ENCODE measurements at places on chromosomes 12 and 14.
A peak's percentile ranks its signal among the peaks of the same experiment; 100 is the strongest.

GRCh38 chr14:58966997-58967396 lies 221.5 kb upstream of the DAAM1 start:
- DNase-seq = peak; percentile 29

DNA sequence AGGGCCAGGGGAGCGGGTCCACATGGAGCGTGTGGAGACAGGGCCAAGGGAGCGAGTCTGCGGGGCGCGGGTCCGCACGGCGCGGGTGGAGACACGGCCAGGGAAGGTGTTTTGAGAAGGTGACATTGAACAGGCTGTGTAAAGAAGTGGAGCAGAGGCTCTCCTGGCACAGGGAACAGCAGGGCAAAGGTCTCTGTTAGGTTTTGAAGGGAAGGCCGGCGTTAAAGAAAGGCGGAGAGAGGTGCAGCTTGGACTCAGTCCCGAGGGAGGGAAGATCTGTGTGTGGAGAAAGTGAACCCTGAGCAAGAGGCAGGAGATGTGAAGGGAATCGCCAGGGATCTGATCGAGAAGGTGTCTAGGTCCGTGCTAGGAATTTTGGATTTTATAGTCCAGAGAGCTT lies 1.8 kb downstream of the PXMP2 start:
- DNase-seq = no peak

DNA sequence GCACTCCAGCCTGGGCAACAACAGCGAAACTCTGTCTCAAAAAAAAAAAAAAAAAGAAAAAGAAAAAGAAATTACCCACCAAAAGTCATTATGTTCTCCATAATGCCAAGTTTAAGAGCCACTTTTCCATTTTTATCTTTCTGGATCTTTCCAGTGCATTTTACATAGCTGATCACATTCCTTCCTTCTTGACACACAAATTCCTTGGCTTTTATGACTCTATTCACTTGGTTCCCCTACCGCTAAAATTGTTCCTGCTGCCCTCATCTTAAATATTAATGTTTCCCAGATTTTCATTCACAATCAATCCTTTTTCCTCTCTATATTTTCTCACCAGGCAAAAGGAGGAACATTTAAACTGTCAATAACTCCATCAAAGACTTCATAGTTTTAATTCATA lies 20.2 kb downstream of the KLHL28 start:
- no peak for DNase-seq

- no peak for DNase-seq
Observed at GRCh38 chr12:59320112-59320511, 275.7 kb upstream of the SLC16A7 start.

DNA sequence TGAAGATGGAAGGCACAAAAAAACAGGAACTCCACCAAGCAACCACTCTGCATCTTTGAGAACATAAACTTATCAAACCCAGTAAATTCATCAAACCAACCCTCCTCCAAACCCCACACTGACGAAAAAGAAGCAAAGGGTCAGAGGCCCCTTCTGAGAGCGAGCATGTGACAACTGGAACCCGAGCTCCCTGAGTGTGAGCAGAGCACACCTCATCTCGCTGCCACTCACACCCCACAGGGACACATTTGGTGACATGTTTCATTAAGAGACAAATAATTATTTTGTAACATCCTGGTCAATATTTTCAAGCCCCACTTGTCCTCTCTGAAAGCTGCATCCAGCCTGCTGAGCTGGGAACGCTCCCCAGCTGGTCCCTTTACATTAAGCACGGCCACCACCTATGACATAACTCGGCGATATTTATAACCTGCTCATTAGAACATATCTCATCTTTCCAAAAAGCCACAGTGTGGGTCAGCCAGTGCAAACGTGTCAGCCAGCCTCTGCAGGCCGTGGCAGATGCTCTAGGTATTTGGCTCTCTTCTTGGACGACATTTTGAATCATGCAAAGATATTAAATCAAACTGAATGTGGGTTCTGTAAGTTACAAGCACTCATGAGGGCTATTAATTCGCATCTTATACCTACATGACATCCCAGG lies 120.1 kb downstream of the TTC7B start:
- no peak for DNase-seq

GRCh38 chr14:29637411-29637810 lies 290.2 kb downstream of the PRKD1 start:
- DNase-seq = peak; percentile 85

GRCh38 chr12:50400104-50400637 lies 514 bp upstream of the LARP4 start:
- no peak for DNase-seq

GRCh38 chr12:105048315-105048714 lies 35.9 kb downstream of the ALDH1L2 start:
- no peak for DNase-seq

GRCh38 chr12:60834372-60834771 lies 1238.5 kb downstream of the SLC16A7 start:
- no peak for DNase-seq

DNA sequence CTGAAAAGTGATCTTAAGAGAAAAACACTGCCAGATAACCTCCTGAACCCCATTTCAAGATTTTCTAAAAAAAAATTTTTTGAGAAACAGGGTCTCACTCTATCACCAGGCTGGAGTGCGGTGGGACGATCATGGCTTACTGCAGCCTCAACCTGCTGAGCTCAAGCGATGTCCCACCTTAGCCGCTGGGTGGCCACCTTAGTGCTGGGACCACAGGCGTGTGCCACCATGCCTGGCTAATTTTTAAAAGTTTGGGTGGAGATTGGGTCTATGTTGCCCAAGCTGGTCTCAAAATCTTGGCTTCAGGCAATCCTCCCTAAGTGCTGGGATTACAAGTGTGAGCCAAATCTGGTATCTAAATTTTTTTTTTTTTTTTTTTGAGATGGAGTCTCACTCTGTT lies 3.4 kb downstream of the PNMA1 start:
- no peak for DNase-seq

- no peak for DNase-seq
Observed at GRCh38 chr12:31710021-31710818, 18.6 kb downstream of the AMN1 start.

DNA sequence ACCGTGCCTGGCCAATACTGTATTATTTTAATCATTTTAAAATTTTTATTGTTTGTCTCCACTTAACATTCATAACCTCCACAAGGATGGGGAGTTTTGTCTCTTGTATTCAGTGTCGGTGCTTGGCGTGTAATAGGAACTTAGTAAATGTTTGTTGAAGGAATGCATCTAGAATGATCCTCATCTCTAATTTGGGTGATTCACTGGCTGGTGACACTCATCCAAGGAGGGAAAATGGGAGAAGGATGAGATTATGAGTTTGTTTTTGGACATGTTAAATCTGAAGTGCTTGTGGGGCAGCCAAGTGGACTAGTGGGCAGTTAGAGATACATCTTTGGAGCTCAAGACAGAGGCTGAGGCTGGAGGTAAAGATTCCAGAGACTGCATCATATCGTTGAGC lies 5.1 kb downstream of the KLC1 start:
- no peak for DNase-seq

- DNase-seq = peak; percentile 88
Observed at GRCh38 chr12:49903700-49904423, at the start of gene FAIM2. TSS of gene FAIM2 (minus strand) at chr12:49903900. CDS start at chr12:49903792, 108 bp downstream.

DNA sequence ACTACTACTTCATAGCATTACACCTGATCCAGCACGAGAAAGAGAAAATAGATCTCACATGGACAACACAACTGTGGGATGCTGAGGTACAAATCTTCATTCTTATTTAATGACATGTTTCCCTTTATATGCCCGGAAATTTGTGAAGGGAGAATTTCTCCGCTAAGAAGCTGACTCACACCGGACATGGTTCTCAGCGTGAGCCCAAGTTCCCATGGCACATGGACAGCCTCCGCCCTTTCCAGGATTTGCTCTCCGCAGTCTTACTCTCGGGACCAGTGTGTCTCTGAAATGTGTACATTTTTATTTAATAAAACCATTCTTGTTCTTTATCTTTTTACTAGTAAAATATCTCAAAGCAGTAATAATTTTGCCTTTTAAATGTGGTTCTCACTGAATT lies 1154.8 kb downstream of the TMEM121 start:
- no peak for DNase-seq

GRCh38 chr12:106227641-106228319 lies 20.0 kb downstream of the CKAP4 start:
- DNase-seq = no peak

DNA sequence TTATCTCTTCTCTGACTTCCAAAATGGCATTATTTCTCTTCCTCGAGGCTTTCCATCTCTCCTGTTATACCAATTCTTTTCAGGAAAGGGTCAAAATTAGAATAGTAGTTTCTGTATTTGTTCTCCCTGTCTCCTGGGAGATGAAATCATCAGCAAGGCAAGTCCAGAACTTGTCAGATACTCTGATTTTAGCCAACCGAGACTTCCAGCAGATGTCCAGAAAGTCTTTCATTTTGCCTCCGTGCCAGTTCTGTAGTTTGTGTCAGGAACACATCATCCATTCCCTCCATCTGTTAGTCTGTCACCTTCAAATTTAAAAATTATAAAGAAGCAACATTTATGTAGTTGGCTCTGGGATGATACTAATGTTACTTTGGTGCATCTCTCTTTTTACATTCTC lies 275.7 kb downstream of the CCDC59 start:
- DNase-seq = no peak

DNA sequence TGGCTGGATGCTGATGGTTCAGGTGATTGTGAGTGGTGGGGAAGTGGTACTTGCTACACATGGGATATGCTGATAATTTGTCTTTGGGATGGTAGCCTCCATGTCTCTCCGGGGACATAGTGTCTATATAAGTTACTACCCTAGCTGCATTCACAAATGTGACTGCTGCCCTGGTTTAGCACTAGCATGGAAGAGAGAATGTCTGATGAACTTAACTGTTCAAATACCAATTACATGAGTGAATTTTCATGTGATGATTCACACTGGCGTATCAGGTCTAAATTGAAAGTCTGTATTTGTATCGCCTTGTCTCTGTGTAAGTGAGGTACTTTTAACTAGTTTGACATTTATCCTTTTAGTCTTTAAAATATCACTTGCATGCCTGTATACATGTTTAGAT lies 34.4 kb downstream of the ATF7IP start:
- DNase-seq = no peak

- no peak for DNase-seq
Observed at GRCh38 chr12:45615268-45615667, 114.2 kb upstream of the ARID2 start.

DNA sequence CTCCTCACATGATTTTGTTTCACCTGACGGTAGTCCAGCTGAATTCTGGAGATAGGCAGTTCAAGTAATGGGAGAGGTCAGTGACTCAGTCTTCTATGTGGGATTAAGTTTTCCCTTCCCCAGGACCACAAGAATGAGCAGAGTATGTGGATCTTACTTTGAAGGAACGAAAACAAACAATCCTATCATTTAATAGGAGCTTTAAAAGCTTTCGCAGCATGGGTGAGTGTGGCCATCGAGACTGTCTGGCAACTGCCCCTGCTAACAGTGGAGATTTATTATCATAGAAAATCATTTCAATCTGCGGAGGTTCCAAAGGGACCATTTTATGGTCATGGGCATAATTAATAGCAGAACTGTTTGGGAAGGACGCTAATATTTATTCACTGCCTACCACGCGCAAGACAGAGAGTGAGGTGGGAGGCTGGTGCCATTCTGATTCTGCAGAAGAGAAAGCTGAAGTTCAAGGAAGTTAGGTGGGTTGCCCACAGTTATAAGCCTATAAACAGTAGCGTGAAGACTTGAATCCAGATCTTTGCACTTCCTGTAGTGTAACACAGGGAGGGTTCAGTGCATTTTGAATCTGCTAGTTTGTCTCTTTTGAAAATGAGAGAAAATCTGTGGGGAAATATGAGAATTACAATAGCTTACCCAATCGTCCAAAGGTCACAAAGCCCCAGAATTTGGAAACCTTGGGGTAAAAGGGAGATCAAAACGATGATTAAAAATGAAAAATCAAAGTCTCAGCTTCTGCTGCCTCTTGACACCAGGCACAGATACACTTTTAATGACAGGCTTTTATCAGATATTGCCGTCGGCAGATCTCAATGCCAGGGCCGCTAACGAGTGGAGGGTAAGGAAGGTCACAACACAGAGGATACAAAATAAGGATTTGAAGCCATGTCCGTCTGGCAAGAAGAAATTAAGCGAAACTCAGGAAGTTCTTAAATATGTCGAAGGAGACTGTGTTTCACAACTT lies 209.6 kb downstream of the CRADD start:
- no peak for DNase-seq

DNA sequence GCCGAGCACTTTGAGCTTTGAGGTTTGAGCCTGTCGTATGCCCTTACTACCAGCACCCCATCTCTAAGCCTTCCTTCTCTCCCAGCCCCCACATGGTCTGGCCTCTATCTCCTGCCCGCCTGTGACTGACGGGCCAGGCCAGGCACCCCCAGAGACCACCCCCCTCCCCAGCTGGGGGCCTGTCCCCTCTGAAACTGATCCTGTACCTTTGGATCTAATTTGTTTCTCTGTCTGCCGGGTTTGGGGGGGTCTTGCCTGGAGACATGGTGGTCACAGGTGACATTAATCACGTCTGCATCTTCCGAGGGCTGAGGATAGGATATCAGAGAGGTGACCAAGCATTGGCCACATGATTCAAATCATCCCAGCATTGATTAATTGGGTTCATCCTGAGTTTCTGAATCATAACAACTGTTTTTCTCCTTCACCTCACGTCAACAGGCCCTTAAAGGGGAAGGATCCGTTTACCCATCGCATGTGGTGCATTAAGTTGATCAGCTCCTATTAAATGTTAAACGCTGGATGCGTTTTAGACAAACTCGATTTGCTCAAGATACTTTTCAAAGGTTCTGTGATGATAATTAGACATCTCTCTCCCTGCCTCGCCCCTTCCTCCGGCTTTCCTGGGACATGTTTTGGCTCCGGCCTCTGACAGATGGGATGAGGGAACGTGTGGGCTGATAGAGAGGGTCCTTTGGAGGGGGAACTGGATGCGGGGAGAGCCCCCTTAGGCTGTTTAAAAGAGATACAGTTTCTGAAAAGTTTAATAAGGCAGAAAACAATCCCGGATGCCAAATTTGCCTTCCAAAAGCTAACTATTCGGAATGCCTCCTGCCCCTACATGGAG lies 63.3 kb upstream of the TBX3 start:
- DNase-seq = peak; percentile 64

DNA sequence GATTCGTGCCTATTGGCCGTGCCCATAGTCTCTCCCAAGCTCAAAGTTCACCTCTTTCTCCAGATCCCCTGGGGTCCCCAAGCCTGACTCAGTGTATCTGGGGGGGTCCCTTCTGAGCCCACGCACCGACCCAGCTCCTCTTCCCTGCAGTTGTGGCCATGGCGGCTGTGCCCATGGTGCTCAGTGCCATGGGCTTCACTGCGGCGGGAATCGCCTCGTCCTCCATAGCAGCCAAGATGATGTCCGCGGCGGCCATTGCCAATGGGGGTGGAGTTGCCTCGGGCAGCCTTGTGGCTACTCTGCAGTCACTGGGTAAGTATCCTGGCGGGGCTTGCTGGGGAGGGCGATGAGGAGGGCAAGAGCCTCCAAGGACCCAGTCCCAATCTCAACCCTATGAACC lies 5.1 kb downstream of the IFI27 start:
- DNase-seq = no peak

- DNase-seq = peak; percentile 68
Observed at GRCh38 chr14:22536853-22537338, 52.1 kb downstream of the DAD1 start.

GRCh38 chr14:74038020-74038859 lies 19.1 kb downstream of the BBOF1 start:
- DNase-seq = no peak

- no peak for DNase-seq
Observed at GRCh38 chr12:109858764-109859163, 21.6 kb downstream of the GLTP start.

Measured in adrenal gland (tissue), 19 donors.